Activated T-cell treated with anti-CD3 and anti-CD28 coated beads for 48 hours (primary cell): ENCODE measurements at places on chromosomes 2 and 18.

DNA sequence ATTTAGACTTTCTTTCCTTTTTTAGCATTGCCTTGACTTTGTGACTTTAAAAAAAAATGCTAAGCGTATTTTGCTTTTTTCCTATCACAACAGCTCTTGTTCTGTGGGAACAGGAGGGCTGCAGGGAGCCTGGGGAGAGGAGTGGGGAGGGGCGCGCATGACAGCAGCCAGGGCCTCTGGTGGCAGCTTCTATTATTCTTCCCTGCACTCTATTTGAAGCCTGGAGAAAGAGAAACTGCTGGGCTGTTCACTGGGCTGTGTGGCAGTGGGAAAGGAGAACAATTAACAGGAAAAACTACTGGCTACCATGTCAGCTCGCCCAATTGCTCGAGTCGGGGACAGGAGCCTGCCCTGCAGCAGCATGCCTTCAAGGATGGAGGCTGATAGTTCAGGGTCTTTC, 119.0 kb upstream of the ZBTB14 start:
- no peak for DNase-seq

GRCh38 chr2:70793450-70793849, 3.0 kb upstream of the FIGLA start:
- no peak for DNase-seq

DNA sequence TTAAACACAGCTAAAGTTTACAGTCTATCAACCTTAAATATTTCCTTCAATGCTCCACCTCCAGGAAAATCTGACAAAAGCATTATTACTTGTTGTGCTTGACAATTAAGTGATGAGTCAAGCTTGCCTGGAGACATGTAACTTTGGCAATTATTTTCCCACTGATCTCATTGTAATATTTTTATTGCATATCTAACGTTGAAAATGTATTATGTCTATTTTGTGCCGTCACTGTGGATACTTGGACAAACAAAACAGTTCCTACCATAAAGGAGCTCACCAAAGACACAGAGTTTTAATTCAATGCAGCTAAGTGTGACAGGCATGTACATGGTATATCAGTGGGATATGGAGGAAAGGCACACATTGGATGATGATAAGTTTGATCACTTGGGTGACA, 24.7 kb downstream of the RNF103 start:
- DNase-seq: no peak

- no peak for DNase-seq
Observed at GRCh38 chr2:119760956-119761275, 1.2 kb downstream of the PTPN4 start.

- no peak for DNase-seq
Observed at GRCh38 chr18:3500016-3500415, 50.0 kb downstream of the TGIF1 start.

GRCh38 chr2:151570191-151570590, 160.5 kb downstream of the RIF1 start:
- DNase-seq: no peak

- DNase-seq: no peak
Observed at GRCh38 chr2:137942037-137942832, 22.0 kb upstream of the HNMT start.

- DNase-seq: no peak
Observed at GRCh38 chr2:121608967-121609366, 40.3 kb downstream of the CLASP1 start.

DNA sequence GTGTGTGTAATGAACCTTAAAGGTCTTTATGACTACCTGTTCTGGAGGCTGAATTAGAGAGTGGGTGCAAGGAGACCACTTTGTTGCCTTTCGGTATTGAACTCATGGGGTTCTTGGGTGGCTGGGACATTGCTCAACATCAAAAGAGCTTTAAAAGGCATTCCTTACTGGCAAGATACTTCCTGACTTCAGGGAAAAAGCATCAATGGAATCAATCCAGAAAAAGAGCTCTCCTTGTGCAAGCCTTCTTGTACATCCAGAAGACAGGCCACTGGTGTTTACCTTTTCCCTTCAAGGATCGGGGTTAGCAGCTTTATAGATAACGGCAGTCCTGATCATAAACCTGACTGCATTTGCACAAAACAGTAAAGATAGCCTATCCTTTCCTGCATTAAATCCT, 9.5 kb downstream of the PNO1 start:
- DNase-seq: no peak

GRCh38 chr2:225894236-225894980, 494.9 kb downstream of the NYAP2 start:
- no peak for DNase-seq

DNA sequence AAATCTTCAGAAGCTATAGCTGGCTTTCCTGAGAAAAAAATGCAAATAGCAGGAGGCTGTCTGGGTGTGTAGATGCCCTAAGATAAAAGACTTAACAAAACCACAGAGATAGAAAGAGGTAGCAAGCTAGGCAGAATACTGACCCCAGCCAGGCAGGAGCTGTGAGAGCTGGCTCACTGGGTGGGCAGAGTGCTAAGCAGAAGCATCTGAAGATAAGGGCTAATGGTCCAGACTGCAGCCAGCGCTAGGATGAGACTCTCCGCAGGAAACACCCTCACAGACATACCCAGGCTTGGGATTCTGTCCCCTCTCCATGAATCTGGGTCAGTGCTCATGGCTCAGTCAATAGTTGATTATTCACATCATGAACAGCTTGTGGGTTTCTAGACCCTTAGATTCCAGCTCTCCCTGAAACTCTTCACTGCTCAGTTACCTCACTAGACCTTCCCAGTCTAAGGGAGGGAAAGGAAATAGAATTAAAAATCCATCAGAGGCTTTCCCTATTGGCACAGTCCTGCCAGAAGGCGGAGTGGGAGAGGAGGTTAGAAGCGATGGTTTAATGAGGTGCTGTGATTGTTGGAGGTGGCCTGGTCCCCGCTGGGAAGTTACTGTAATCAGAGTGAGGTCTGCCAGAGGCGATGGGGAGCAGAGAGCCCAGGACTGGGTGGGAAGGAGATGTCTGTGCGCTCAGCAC, 21.4 kb upstream of the CCBE1 start:
- DNase-seq: no peak

DNA sequence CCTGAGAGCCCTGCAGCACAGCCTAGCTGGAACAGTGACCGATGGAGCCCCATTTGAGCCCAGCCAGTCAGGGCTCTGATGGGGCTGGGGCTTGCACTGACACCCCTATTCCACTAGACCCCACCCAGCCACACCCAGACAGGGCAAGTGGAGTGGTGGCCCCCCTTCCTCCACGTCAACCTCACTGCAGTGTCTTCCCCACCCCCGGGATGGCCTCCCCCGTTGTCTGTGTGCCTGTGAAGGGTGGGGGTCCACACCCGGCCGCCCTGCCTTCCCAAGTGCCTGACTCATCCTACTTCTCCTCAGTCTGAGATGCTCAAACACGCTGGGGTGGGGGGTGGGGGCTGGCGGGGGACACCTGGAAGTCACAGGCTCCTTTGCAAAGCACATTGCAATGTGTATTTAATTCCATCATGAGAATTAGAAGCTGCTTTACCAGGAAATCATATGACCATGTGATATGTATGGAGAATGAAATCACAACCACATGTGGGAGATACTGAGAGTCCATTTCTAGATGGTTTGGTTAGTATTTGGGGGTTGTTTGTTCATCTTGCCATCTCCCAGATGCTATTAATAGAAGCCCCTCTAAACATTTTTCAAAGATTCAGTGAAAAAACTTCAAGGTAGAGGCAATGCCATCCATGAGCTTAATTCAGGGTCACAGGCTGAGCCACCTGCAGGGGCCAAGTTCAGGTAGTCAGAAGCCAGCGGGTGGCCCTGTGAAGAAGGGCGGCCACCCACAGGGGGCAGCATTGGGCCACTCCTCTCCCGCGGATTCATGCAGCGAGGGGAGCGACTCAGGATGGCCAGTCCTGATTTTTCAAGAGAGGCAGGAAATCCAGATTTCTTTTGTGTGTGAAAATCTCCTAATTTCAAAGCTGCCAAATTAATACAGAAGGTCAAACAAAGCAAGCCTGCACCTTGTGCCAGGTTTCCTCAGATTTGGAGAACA, 22.7 kb upstream of the GMPPA start:
- DNase-seq: peak; percentile 66

GRCh38 chr2:232976666-232977437, 36.2 kb downstream of the NGEF start:
- no peak for DNase-seq

GRCh38 chr2:215830304-215830703, 183.0 kb downstream of the MREG start:
- no peak for DNase-seq

DNA sequence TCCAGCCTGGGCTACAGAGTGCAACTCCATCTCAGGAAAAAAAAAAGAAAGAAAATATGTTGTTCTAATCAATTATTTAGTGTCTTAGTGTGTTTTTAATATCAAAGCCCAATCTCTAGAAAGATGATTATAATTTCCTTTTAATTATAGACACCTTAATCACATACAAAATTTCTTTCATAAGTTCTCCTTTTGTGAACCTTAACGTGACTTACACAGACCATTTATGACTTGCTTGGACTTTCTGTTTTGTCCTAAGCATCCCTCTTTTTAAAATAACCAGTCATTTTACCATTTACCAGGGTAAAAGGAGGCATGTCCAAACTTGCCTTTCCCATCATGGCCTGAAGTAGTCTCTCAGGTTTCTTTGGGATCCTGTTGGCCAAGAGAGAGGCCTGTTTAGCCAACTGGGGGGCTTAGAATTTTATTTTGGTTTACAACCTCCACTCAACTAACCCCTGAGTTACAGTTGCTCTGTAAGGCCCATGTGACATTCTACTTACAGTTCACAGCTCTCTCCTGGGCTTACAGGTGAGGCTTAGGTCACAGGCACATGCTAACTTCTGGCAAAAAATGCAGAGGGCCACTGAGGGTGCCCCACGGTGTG, 23.9 kb upstream of the GPR155 start:
- no peak for DNase-seq

GRCh38 chr18:62773691-62774090, 58.4 kb downstream of the PHLPP1 start:
- DNase-seq: no peak

DNA sequence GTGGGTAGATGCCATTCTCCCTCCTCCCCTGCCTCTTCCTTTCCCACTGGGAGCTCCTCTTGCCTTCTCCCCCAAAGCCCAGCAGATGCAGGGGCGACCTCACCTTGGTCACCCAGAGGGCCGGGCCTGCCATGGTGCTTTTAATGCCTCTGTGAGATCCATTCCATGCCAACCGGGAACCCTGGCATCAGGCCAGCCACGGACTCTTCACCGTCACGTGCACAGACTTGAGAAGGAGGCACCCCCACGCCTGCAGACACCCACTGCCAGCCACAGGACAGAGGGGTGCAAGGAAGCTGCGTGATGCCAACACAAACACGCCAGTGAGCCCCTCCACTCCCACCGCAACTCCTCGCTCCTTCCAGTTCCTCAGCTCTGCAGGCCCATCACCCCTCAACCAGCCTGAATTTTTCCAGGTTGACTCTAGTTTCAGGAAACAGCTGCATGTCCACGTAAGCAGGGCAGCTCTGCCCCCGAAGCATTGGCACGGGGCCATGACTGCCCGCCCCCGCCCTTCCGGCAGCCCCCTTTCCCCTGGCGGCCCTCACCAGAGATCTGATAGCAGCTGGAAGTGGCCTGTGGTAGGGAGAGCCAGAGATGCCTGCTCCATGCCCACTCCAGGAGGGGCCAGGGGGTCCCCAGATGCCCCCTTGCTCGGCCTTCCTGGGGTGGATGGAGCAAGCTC, 50.8 kb downstream of the DNMT3A start:
- no peak for DNase-seq

DNA sequence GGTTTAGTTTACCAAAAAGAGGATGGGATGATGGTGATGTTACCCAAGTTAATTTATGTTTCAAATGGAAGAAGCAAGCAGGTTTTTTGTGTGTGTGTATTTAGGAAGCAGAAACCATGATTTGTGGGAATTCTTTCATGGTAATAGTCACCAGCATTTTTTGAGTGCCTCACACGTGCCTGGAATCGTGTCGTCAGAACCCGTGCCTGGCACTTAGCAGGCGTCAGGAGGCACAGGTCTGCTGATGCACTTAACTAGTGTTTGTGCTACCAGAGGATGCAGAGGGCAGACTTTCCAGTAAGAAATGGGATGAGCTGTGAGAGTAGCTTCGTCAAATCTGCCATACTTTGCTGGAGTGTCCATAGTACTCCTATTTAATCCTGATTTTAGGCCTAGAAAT, 41.1 kb downstream of the LYPD6 start:
- no peak for DNase-seq

- DNase-seq: no peak
Observed at GRCh38 chr2:208090420-208090819, 33.9 kb downstream of the CRYGD start.

GRCh38 chr2:52918551-52918950, 849.1 kb upstream of the CHAC2 start:
- no peak for DNase-seq

DNA sequence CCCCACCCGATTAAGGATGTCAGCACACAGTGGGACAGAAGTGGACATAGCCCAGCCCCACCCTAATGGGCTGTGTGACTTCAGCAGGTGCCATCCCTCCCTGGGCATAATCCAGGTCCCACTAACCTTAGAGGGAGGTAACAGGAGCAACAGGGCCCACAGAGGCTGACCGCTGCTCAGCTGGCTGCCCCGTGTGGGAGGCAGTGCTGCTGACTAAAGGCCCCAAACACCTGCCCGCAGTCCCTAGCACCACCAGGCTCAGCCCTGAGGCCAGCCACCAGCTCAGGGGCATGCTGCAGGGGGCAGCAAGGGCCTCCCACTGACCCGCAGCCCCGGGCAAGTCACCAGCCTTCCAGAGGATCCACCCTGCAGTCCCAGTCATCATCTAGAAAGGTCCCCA, 14.6 kb downstream of the BIN1 start:
- no peak for DNase-seq

DNA sequence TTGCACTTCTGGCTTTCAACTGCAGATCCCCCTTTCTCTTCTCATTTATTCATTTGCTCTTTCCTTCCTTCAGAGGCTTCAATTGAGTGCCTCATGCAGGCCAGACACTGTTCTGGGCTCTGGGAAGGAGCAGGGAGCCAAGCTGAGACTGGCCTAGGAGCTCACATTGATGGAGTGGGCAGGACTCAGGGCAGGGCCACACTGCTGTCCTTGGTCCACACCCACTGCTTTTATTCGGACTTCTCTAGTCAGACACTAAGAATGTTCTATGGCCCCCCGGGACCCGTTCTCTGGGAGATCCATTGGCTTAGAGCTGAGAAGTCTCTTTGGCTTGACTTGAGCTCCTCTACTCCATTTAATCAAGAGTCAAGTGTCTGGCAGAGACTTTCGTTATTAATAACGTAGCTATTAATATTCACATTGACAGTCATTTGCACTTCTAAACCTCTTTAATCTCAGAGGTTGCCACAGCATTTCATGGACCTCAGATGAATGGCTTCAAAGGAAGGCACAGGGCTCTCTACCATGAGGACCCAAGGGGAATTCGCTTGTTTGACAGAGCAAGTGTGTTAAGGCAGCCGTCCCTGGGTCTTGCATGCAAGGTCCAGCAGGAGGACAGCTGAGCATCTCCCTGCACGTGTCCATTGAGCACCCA, 20.1 kb downstream of the SH3RF3 start:
- no peak for DNase-seq

DNA sequence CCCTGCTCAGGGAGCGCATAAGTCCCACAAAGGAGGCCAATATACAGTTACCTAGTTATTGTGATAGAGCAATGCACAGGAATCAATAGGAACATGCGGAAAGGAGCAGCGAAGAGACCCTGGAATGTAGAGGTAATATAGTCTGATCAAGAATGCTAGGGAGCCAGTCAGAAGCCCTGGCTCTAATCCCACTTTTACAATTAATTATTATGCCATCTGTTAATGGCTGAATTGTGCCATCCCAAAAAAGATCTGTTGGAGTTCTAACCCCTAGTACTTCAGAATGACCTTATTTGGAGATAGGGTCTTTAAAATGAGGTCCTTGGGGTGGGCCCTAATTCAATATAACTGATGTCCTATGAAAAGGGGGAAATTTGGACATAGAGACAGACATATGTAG, 7.7 kb upstream of the SPATS2L start:
- no peak for DNase-seq
